ENCODE measurements at places on chromosomes 7 and 10.

GRCh38 chr10:125153703-125154490 is 6.5 kb downstream of the CTBP2 start:
- no peak for DNase-seq

DNA sequence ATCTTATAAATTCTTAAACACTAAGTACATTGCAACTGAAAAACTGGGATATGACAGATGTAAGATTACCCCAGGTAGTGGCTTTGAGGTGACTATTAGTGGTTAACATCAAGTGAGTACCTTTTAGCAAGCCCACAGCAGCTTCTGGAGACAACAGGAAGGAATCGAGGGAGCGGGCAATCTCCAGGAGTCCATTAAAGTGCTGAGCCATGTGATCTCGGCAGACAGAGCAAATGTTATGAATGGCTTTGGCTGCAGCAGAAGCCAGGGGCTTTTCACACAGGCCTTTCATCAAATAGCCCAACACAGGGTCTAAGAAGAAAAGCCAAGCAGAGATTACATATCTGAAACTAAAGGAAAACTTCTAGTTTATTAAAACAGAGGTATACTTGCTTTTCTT is 48.9 kb downstream of the IRF5 start:
- DNase-seq = no peak

GRCh38 chr10:6119962-6120361 is 31.1 kb downstream of the RBM17 start:
- DNase-seq = no peak

DNA sequence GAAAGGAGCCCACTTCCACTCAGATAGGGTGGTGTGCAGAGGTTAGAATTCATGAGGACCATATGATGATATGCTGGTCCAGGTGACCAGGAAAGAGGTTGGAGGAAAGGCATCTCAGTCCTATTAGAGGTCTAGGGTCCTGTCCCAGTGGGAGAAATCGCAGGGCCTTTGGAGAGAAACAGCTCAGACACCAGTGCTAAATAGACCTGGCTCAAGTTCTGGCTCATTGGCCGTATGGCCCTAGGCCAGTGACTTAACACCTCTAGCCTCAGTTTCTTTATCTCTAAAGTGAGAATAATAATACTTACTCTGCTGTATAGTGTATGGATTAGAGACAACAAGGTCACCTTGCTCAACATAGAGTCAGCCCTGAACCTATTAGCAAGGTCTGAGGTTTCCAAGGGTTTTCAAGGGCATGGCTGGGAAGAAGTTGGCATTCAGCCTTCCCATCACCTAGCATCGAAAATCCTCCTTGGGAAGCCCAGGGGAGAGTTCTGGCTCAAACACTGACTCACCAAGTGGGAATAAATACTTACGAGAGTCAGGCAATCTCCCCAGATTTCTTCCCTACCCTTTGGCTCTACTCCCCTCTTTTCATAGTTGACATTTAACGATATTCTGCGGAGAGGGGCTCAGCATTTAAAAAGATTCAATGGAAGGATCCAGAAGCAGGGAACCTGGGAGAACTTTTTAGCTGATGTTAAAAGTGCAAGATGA is 473.1 kb upstream of the PODXL start:
- DNase-seq = no peak

- no peak for DNase-seq
These were observed 138.2 kb downstream of the PLCE1 start for GRCh38 chr10:94131885-94132284.

DNA sequence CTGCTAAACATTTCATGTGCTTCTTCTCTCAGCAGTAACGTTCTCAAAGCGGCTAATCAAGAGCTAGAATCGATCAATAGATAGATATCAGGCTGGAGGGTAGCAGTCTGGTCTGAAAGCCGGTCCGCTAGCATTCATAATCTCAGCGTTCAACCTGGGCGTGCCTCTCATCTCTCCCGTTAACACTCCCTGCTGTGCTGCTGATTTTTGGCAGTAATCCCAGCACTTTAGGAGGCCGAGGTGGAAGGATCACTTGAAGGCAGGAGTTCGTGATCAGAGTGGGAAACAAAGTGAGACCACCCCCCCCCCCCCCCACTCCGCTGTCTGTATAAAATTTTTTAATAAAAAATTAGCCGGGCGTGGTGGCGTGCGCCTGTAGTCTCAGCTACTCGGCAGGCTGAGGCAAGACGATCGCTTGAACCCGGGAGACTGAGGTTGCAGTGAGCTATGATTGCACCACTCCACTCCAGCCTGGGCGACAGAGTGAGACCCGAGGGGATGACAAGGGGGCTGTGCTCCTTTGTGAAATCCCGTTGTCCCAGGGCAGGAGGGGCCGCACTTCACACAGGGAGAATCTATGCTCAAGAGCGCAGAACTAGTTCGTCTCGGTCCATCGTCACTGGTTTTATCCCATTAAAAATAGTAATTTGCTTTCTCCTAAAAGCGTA is 624 bp upstream of the CEP55 start:
- no peak for DNase-seq

GRCh38 chr7:23072048-23072447 is 33.5 kb upstream of the KLHL7 start:
- DNase-seq = no peak

DNA sequence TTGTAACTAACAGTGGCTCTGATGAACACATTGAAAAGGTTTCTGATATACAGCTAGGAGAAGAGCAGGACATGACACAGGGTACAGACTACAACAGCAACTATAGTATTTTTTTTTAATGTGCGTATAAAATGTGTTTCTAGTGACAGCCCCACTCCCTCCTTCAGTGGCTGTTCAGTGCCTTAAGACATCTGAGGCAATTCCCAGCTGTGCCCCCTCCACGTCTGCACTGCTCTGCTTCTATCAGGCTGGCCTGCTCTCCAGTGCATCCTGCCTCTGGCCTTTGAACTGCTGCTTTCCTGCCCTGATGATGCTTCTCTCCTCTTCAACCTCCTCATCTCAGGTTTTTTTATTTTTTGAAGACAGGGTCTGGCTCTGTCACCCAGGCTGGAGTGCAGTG is 111.2 kb downstream of the SPAG6 start:
- DNase-seq = no peak

DNA sequence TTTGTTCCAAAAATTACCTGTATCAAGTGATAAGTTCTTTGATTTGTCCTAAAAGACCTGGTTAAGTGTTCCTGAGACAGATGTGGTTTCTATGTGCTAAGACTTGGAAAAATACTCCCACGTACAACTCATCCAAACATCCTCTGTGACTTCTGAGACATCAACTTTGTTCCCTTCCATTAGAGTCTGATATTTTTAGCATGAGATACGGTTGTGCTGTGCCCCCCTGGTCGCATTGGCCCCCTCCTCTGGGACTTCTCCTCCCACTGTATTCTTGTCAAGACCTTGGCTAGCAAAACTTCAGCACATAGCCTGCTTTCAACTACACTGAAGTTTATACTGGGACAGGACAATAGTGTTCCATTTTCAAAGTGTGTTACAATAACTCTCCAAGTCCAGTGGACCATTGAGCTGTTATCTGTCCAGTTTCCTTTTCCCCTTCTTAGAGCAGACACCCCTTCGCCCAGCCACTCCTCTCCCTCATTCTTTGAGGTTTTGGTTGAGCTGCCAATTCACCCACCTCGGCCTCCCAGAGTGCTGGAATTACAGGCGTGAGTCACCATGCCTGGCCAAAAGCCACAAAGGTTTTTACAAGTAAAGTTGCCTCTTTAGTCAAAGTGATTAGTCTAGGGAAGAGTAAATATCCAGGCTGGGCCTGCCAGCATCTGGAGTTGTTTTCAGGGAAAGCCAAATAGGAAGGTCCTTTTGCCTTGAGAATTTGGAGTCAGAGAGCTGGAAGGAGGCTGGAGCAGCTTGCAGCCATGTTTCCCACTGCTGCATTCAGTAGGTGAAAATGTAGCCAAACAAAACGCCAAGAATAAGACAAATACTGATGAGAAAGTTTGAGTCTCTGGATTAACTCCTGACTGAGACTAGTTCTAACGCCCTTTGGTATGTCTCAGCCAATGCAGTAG is 17.8 kb upstream of the PDLIM1 start:
- no peak for DNase-seq

DNA sequence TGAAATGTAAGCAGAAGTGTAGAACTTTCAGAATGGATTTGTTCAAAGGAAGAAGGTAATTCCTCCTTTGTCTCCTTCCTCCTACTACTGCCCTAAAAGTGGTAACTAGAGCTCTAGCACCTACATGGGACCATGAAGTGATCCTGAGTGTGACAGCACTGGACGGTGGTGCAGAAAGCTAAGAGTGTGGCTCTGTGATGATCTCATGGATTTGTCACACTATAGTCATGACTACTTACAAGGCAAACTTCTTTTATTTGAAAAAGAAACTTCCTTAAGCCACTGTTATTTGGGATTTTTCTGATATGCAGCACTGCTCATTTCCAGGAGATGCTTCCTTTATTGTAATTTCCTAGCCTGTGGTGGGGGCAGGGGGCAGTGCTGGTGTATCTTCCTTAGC is 5.8 kb upstream of the FHIP2A start:
- no peak for DNase-seq

GRCh38 chr7:138169441-138169851 is 93.2 kb downstream of the AKR1D1 start:
- no peak for DNase-seq

- no peak for DNase-seq
These were observed 158.0 kb downstream of the CDH23 start for GRCh38 chr10:71554671-71555070.

- no peak for DNase-seq
These were observed 17.3 kb downstream of the CRTAC1 start for GRCh38 chr10:98013122-98013521.

GRCh38 chr7:140672382-140673062 is at the start of gene ADCK2:
Gene ADCK2 (plus strand): TSS chr7:140672945. CDS start chr7:140673331, 386 bp downstream.
- DNase-seq = peak; percentile 43

DNA sequence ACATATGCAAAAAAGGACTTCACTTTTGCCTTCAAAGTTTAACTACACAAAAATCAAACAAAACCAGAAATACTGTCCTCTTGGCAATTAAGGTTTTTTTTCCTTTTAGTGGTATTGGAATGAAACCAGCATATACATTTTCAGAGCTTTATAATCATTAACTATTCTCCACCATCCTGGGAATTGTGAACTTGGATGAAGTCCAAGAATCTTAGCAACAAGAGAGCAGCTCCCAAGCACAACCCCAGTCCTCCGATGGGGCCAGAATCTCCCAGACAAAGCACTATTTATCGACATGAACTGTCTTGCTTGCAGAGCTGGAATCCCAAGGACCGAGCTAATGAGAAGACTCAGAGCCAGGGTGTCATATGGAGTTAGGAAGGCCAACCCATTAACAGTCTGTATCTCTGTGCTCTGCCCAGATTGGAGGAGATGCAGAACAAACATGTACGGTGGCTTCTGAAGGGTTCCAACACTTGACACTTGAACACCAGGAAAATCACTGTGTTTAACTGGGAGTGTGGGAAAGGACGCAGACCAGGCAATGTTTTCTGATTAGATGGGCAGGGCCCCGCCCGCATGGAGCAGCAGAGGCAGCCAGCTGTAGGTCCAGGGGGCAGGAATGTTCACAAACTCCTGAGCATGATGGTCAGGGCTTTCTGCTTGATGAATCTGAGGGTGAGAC is 35.5 kb downstream of the PPP1R3C start:
- DNase-seq = no peak

- DNase-seq = no peak
These were observed 17.4 kb downstream of the CPA1 start for GRCh38 chr7:130397758-130398073.

DNA sequence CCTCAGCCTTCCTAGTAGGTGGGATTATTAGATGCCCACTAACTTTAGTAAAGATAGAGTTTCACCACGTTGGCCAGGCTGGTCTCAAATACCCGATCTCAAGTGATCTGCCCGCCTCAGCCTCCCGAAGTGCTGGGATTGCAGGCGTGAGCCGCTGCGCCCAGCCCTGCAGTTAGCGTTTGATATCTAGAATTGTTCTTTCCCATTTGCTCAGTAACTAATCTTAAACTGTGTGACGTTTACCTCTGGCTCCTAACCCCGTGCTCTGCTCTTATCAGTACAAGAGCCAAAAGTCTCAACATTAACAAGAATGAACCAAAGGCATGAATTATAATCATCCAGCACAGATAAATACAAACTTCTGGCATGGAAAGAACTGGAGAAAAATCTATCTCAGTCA is 47.4 kb downstream of the IGF2BP3 start:
- no peak for DNase-seq

- DNase-seq = no peak
These were observed 43.1 kb downstream of the JAZF1 start for GRCh38 chr7:28137463-28137862.

DNA sequence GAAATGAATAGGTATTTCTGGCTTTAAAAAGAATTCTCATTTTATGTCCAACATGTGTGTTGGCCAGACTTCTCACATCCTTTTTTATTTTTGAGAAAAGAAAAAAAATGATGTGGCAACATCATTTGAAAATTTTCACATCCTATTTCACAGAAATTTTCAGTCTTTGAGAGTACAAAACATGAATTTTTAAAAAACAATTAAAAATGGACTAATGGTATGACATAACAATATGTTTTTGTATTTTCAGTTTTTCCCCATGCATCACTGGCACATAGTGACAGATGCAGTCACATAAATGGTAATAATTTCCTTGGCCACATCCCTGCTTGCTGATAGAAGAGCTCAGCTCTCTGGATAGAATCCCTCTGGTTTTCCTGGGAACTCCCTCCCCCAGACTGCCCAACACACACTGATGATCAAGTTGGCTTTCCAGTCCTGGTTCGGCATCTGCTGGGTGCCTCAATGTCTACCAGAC is 188.5 kb upstream of the AGR3 start:
- DNase-seq = no peak

DNA sequence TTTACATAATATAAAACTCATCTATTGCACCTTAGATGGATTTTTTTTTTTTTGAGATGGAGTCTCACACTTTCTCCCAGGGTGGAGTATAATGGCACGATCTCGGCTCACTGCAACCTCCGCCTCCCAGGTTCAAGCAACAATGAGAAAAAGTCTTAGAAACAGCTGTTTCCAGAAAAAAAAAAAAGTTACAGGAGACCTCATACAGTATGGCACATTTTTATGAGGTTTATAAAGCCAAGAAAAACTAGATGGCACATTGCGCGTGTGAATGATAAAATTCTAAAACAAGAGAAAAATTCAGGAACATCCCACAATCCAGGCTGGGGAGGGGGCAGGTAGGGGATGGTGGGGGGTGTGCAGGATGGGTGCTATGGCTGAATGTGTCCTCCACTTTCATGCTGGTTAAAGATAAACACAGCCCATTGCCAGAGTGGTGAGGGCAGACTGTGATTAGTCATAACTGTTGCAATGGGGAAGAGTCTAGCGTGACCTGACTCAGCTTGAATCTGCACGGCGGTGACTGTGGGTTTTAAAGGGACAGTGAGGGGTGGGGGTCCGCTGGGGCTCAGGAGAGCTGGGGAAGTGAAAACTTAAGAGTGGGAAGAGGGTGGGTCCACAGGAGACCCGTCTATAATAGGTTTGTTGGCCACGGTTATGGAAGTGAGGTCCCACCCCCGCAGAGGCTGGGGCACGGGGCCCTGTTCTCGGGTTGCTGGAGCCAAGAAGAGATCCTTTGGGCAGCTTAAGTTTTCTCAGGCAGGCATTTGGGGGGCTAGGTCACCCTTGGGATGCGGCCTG is 11.9 kb upstream of the LRRC27 start:
- DNase-seq = no peak

- no peak for DNase-seq
These were observed 4.3 kb downstream of the DDC start for GRCh38 chr7:50560865-50561351.

All from activated CD4-positive, CD25-positive, alpha-beta regulatory T cell (primary cell).